ENCODE measurements at places on chromosomes 6 and 20.

DNA sequence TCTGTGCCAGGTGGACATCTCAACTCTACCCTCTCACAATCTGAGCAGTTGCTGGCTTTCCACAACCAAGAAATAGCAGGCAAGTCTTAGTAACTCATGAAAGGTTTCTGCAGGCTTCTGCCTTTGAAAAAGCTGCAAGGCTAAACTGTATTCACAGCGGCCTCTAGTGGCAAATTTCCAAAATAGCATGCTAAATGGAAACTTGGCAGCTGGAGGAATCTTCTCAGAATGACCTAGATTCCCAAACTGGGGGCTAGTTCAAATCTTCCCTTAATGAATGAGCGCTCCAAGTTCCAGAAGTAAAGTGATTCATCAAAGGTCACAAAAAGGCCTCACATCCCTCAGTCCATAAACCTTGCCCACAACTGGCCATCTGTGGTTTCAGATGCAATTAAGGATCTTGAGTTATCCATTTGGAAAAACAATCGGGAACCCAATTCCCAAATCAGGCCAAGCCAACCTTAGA lies 11.9 kb upstream of the CPNE5 start:
- DNase-seq = no peak

- no peak for DNase-seq
These were observed 53.4 kb downstream of the BMP5 start for GRCh38 chr6:55822005-55822404.

DNA sequence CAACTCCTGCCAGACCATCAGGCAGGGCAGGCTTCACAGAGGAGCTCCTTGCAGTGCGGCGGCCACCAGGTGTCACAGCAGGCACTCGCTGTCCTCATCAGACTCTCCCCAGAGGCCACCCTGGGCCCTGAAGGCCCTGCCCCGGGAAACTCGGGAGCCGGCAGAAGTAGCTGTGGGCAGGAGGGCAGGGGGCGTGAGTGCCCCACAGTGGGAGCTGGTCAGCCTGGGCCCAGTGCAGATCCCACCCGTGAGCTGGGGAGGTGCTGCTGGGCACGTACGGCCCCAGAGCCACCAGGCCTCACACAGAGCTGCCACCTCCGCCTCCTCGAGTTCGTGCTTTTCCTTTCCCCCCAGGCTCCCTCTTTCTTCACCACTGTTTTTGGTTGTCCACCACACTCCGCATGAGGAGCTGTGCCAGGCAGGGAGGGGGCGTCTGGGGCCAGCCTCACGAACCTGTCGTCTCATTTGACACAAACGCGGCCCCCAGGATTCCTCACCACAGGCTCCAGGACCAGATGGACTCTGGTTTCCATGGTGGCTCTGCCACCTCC lies 33.8 kb downstream of the FRMD1 start:
- no peak for DNase-seq

DNA sequence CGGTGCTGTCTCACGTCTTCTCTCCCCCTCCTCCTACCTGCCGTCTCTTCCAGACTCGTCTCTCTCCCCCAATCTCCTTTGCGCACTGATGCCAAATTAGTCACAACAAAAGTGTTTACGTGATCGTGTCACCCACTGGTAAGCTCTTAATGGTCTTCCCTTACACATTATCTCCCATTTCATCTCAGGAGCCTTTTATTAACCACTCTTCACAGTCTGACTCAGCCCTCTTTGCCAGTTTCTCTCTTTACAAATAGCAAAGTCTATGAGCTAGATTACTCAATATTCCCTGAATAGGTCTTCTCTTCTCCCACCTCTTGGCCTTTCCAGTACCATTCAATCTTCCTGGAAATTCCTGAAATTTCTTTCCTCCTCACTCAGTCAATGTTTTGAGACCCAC lies 247.0 kb downstream of the ESR1 start:
- no peak for DNase-seq

GRCh38 chr6:134352786-134353480 lies 35.0 kb upstream of the SGK1 start:
- no peak for DNase-seq

GRCh38 chr6:170032706-170033309 lies 258.1 kb downstream of the DLL1 start:
- no peak for DNase-seq

GRCh38 chr6:81934936-81935335 lies 182.5 kb upstream of the TENT5A start:
- DNase-seq = no peak

- no peak for DNase-seq
These were observed 49.1 kb upstream of the OPRM1 start for GRCh38 chr6:153989989-153990388.

DNA sequence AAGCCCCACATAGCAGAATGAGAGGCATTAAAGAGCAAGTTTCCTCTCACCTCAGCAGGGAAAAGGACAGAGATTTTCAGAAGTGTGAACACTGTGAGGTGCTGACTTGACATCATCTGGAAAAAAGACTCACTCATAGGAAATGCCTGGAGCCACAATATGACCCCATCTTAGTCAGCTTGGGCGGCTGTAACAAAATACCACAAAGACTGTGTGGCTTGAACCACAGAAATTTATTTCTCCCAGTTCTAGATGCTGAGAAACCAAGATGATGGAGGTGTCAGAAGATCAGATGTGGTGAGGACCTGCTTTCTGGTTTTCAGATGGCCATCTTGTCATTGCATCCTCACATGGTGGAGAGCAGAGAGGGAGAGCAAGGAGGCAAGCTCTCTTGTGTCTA lies 253.1 kb downstream of the ADGB start:
- no peak for DNase-seq

- DNase-seq = no peak
These were observed 32.8 kb downstream of the LAMA4 start for GRCh38 chr6:112221561-112221960.
